HCT116 (cell line): ENCODE measurements at places on chromosomes 11 and 22.

DNA sequence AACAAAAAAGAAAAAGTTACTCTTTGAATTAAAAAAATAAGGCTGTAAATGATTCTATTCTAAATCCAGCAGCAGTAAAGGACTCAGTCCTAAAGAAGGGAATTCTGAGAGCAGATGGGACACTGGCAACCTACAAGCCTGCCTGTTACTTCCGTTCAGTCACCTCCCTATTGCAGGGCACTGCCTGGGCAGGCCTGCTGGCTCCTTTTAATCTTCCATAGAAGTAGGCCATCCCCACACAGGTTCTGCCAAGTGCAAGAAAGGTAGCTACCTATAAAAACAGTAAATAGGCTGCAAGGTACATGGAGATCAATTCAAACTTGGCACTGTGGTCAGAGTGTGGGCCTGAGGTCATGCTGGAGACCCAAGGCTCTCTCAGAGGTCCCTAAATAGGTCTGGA lies 136.4 kb downstream of the TRIM44 start:
- DNase-seq = no peak

GRCh38 chr11:40274017-40274416 lies 1185.4 kb downstream of the LRRC4C start:
- DNase-seq = no peak

DNA sequence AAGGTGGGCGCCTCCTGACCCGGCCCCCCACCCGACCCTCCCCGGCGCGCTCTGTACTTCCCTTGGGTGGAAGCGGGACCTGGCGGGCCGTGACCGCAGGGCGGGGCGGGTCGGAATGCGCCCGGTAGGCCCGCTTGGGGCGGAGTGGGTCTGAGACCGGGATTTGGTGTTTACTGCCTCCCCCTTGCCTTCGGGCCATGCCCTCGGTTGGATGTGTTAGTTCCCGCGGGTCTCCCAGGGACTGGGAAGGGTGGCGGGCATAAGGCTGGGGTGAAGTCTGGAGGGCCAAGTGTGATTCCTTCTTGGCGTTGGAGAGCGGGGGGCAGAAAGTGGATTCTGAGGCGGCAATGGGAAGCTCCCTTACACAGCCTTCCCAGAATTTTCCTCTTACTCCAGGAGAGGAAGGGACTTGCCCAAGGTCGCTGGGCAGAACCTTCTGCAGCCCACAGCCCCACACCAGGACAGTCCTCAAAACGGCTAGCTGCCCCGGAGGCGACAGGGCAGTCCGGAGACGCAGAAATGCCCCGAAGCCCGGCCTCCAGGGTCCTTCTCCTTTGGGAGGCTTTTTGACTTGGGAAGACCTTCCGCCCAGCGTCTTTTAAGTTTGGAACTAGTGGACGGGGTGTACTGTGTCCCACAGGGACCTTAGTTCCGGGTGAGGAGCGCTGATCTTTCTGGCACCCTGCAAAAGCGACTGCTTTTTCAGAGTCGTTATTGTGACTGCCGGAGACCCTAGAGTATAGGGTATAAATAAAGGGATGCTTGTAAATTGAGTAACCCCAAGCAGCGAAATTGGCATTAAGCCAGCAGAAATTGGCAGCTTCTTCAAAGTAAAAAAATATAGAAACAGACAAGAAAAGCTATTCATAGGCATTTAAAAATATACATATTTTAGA lies 647 bp downstream of the SWAP70 start:
- no peak for DNase-seq

- no peak for DNase-seq
Measured at GRCh38 chr11:128342511-128343134, 244.7 kb downstream of the ETS1 start.

DNA sequence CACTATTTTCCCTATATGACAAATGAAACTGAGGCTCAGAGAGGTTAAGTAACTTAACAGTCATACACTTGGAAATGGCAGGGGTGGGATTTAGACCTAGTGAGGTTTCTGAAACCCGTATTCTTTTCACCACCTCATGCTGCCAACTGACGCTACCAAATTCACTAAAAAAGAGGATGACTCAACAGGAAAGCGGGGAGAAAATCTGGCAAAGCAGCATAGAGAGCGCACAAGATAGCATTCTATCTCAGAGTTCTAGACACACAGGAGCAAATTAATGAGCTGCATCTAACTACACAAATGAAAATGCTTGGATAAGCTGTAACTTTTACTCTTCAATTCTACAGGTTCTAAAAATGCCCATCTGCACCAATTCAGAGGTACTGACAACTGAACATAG lies 136.4 kb downstream of the RBFOX2 start:
- no peak for DNase-seq
